ENCODE measurements at places on chromosomes 5 and 9.

DNA sequence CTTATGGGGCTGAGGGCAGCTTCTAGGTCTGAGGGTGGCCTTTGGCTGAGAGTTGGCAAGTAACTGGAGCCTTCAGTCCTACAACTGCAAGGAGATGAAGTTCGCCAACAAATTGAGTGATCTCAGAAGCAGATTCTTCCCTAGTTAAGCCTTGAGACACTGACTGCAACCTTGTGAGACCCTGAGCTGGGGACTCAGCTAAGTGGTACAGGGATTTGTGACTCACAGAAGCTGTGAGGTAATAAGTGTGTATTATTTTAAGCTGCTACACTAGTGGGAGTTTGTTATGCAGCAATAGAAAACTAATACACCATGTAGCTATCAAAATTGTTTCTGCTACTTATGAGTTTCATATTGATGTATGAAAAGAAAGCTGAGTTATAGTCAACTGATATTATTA, 279.2 kb downstream of the PIK3R1 start:
- H3K4me3 ChIP-seq = no peak overlapping the region
- no peaks in the 10 kb centered on the region for H3K27me3 ChIP-seq
- no peak for DNase-seq
- no peak overlapping the region for H3K27ac ChIP-seq

DNA sequence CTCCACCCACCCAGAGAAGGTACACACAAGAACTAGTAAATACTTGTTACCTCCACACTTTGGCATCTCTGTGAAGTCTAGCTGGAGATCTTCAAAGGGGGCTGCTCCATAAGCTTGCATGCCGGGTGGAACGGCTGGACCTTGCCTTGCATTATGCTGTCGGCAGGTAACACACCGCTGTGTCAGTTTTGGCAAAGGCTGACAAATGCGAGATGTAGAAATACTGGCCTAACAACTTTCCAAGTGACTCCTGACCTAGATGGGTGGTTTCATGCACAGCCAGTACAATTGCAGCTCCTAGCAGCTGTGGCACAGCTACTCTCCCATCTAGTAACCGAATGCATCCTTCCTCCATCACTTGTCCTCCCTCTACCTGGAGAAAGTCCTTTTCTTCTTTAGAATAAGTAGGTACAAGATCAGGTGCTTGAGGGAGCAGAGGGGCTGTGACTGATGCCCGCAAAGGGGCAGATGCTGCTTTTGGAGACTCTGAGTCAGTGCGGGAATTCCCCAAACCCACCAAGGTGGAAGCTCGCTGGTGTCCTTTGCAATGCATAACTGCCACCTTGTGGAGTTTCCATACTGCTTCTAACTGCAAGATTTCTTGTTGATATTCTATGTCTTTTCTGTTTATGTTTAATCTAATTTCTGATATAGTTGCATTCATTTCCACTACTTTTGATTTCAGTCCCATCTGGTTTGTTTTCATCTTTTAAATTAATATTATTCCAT, 78.4 kb downstream of the TMEM161B start:
- H3K36me3 ChIP-seq = no peaks in the 10 kb centered on the region
- no peak overlapping the region for H3K4me3 ChIP-seq
- DNase-seq = no peak
- H3K27ac ChIP-seq = no peak overlapping the region

- DNase-seq = no peak
- H3K4me3 ChIP-seq = no peak overlapping the region
- H3K36me3 ChIP-seq = no peaks in the 10 kb centered on the region
- H3K27me3 ChIP-seq = no peaks in the 10 kb centered on the region
- peaks cover 13% of the 10 kb centered on the region for H3K4me1 ChIP-seq
Measured at GRCh38 chr5:72252574-72253155, 67.4 kb downstream of the MRPS27 start.

GRCh38 chr5:138491669-138492559, 26.6 kb downstream of the EGR1 start:
- DNase-seq = peak; percentile 95
- H3K36me3 ChIP-seq = no peaks in the 10 kb centered on the region

- no peak overlapping the region for H3K27ac ChIP-seq
- DNase-seq = no peak
- no peak overlapping the region for H3K4me3 ChIP-seq
- H3K36me3 ChIP-seq = no peaks in the 10 kb centered on the region
- H3K4me1 ChIP-seq = no peaks in the 10 kb centered on the region
- H3K27me3 ChIP-seq = no peaks in the 10 kb centered on the region
Measured at GRCh38 chr5:76046741-76047140, 36.4 kb upstream of the SV2C start.
